ENCODE measurements at places on chromosomes 1 and 21.

GRCh38 chr1:160402001-160402795 lies 1.8 kb downstream of the VANGL2 start:
- DNase-seq, result no peak

DNA sequence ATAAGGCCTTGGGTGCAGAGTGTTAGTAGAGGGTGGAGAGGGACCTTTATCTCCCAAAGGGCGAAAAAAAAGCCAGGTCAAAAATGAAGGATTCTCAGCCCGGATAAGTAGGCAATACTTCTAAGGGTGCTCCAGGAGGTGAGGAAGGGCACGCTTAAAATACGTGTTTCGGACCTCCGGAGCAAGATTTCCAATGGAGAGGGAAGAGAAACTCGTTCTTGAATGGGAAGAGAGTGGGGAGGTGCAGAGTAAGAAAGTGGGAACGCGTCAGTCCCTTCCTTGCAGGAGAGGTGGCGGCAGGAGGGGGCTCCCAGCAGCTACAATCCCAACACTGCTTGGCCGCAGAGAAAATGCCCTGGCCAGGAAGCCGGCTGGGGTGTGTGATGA lies 581 bp downstream of the EFCAB14 start:
- DNase-seq, result no peak

GRCh38 chr1:109404838-109405237 lies 7.1 kb upstream of the SORT1 start:
- DNase-seq, result no peak

DNA sequence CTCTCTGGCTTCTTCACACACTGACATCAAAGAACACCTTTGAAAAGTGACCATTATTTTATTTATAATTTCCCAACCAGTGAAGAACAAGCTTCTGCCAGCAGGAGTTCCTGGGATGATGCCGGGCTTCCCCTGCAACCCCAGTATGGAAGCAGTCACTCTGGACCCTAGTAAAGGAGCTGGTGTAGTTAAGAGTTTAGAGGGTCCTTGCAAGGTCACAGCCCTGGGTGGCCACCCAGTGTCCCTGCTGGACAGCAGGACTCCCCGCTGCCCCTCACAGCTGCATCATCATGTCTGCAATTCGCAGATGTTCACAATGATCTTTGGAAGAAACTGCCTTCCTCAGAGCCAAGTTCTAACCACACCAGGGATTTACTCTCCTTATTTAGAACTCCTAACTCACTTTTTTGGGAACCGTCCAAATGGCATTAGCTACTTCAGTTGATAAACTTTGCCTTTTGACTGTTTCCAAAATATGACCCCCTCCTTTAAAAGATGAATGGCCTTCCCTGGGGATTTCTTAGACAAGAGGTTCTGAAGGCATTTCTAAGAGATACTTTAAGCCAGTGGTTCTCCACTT lies 90.6 kb downstream of the HIVEP3 start:
- no peak for DNase-seq

GRCh38 chr1:2050793-2051682 lies 827 bp downstream of the PRKCZ start:
- no peak for DNase-seq

DNA sequence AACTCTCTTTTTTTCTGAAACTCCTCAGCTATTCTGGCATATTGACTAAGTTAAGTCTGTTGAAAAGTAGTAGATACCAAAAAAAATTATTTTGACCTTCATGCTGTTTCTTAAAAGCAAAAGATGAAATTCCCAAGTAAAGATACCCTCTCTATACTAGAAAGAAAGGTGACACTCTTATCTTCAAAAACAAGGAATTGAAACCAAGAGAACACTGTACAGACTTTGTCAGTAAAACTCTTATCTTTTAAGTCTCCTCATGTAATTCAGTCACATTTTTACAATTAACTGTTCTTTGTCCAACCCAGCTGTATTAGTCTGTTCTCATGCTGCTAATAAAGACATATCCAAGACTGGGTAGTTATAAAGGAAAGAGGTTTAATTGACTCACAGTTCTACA lies 496.2 kb downstream of the LTN1 start:
- DNase-seq, result no peak

- no peak for DNase-seq
These were observed 17.1 kb downstream of the ATP5PF start for GRCh38 chr21:25717491-25718147.

GRCh38 chr1:95879498-95880050 lies 645.6 kb downstream of the RWDD3 start:
- no peak for DNase-seq

DNA sequence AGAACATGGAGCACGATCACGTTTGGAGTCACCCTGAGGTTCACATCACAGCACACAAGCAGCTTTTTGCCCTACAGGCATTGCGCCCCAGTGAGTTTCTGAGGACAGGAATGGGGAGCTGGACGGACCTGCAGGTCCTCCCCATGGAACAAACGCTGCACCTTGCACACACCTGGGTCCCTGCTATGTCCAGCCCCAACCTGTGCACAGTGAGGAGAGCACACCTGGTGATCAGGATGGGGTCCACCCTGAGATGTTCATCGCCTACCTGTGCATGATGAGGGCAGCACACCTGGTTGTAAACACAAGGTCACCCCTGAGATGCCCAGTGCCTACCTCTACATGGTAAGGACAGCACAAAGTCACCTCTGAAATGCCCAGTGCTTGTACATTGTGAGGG lies 45.9 kb downstream of the TCP10L start:
- no peak for DNase-seq

- no peak for DNase-seq
These were observed 47.1 kb downstream of the ATP2B4 start for GRCh38 chr1:203673550-203674411.

DNA sequence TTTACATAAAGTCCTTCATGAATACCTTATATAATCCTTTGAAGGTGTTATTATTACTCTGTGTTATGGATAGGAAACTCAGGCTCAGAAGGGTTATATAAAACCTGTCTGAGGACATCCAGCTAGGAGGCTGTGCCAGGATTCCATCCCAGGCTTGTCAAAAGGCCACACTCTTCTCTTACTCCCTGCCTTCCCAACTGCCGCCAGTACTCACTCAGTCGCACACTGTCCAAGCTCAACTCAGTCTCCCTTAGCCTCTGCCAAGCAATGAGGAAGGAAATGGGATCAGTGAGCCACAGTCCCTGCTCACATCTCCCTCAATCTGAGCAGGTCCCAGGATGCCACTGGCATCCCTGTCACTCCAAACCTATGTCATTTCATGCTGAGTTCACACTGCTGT lies 94.4 kb downstream of the NAV1 start:
- no peak for DNase-seq

- DNase-seq, result no peak
These were observed 163.1 kb downstream of the PCNX2 start for GRCh38 chr1:233132445-233132844.

- DNase-seq, result no peak
These were observed 1.9 kb downstream of the GPR25 start for GRCh38 chr1:200874694-200875093.

DNA sequence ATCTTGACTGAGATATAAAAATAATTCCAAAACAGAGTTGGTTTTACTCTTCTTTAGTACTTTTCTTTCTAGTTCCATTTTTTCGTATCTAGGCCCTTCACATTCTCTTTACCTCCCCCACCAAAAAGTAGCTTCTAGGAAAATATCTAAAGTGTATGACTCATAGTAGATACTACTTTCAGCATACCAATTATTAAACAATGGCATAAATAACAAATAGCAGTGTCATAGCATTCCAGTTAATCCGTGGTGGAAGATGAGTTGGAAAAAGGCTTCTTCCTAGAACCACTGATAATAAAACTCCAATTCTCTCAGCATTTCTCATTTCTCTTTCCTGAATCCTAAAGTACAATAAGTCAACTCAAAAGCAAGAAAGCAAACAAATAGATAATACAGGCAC lies 859.0 kb upstream of the B3GALT2 start:
- no peak for DNase-seq

- DNase-seq, result no peak
These were observed 169.4 kb downstream of the RASAL2 start for GRCh38 chr1:178263341-178263740.

DNA sequence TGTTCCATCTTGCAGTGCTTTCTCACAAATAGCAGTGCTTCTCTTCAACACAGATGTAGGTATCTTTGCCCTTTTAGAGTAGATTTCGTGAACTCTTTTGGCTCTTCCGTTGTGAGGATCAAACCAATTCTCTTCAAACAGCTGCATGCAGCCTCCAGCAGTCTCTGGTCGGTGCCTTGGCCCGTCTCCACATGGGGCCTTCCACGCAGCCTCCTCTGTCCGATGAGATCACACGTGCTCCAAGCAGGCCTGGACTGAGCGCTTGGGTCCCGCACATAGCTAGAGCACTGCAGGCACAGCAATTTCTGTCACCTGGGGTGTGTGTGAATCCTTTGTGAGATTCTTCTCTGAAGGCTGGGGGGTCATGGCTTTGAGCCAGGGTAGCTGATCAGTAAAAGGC lies 82.8 kb upstream of the KCNE2 start:
- DNase-seq, result no peak

GRCh38 chr1:203034422-203035110 lies 8.3 kb downstream of the PPFIA4 start:
- no peak for DNase-seq

- no peak for DNase-seq
These were observed 385.8 kb upstream of the NFIA start for GRCh38 chr1:60696512-60696911.

GRCh38 chr1:210292231-210292871 lies 36.4 kb upstream of the HHAT start:
- DNase-seq, result no peak

DNA sequence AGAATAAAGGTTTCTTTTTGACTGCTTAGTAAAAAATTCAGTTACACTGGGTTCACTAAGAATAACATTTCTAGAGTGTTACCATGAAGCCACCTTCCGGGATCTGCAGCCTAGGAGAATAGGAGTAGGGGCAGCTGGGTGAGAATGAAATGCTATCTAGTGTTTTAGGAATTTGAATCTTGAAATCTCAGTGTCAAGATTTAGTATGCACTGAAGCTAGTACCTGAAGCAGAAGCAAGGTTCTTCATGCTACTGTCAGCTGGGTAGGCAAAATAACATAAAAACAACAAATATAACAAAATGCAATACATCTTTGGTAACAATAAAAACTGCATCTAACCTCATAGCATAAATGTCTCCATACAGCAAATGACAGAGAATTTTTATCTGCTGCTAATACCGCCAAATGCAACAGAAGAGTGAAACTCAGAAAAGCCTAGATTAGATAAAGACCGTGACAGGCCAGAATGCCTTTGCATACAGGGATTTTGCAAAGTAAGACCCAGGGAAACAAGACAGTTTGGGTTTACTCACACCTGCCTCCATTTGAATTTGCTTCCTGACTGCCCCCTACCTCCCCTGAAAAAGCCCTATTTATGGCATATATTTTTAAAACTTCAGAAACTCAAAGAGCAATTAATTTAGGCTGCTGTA lies 58.2 kb downstream of the GADD45A start:
- DNase-seq, result no peak

GRCh38 chr1:94819945-94820746 lies at the start of gene SLC44A3:
Gene SLC44A3, plus strand, starts transcription at chr1:94820357. Its CDS starts 95 bp downstream, at chr1:94820452.
- DNase-seq, result no peak

- DNase-seq, result no peak
These were observed 63.9 kb downstream of the MAP3K7CL start for GRCh38 chr21:29194342-29194741.

DNA sequence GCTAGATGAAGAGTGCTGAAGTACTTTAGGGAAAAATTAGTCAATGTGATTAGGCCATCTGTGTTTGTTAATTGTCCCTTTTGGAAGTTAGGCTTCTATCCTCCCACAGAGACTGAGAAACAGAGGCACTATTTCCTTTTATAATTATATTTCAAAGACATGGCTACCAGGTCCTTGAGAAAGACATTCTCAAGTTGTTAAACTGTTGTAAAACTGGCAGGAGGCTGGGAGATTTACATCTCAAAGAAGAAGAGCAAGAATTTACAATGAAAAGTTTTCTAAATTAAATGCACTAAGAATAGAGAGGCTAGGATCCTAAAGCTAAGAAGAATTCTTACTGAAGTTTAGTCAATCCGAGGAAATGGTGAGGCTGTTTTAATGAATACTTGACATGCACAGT lies 74.0 kb upstream of the BRINP3 start:
- DNase-seq, result no peak

GRCh38 chr1:168565825-168566224 lies 10.6 kb upstream of the XCL1 start:
- no peak for DNase-seq

GRCh38 chr1:110637475-110637874 lies 31.3 kb upstream of the KCNA2 start:
- no peak for DNase-seq

GRCh38 chr1:232291261-232291660 lies 338.7 kb downstream of the SIPA1L2 start:
- DNase-seq, result no peak

DNA sequence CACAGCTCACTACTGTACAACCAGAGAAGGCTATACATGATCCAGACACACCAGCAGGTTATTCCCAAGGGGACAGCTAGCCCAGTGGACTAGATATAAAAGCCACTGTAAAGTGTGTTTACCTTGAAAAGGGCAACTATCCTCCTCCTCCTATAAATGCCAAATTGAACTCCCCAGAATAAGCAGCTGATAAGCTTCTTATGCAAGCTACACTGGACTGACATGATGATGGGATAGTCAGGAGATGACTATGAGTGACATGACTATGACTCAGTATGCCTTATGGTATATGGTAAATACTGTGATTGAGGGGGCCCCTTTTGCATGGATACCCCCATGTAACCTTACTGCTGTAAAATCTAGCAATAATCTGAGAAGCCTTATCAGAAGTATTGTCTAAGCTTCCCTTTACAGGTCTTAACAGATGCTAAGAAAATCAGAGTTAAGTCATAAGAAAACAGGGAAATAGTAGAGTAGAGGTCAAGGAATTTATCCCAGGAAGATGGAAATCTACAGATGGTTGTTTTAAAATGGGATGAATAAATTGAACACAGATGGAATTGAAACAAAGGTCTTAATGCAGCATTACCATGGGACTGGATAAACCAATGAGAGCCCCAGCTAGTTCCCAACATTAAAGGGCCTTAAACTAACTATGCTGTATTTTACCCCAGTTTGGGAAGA lies 55.8 kb downstream of the TRIM33 start:
- DNase-seq, result no peak

GRCh38 chr1:234645964-234646363 lies 36.0 kb upstream of the IRF2BP2 start:
- no peak for DNase-seq

GRCh38 chr1:152186556-152187285 lies 27.7 kb upstream of the RPTN start:
- DNase-seq, result no peak

DNA sequence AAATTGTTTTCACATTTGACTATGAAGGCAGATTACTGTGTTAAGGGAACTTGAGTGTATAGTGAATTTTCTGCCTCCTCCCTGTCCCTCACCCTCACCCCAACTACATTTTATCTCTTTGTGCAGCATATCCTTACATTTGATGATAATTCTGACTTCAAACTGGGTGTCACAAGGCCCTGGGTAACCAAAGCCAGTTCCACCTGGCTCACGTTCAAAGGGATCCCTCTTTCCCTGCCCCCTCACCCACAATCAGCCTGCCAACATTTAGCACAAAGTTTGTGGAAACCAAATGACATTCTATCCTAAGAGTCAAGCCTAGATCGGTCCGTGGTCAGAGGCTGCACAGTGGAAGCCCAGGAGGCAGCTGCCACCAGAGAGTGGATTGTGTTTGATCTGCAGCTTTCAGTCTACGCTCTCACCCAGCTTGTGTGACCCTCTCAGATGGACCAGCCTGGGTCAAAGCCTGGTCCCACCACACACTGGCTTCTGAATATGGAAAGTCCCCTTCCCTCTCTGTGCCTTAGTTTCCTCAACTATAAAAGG lies 10.3 kb downstream of the KIAA0040 start:
- DNase-seq, result no peak
